Activated CD4-positive, alpha-beta T cell treated with anti-CD3 and anti-CD28 coated beads, Interleukin-2, amount 10 ng/mL, durations not matched to agents 7 days and 5 days (primary cell): ENCODE measurements at places on chromosomes 6 and 20. TPM values are rescaled to one million over a fixed set of nuclear protein-coding genes. Genes with fewer than 3 reads are reported as not detected.

DNA sequence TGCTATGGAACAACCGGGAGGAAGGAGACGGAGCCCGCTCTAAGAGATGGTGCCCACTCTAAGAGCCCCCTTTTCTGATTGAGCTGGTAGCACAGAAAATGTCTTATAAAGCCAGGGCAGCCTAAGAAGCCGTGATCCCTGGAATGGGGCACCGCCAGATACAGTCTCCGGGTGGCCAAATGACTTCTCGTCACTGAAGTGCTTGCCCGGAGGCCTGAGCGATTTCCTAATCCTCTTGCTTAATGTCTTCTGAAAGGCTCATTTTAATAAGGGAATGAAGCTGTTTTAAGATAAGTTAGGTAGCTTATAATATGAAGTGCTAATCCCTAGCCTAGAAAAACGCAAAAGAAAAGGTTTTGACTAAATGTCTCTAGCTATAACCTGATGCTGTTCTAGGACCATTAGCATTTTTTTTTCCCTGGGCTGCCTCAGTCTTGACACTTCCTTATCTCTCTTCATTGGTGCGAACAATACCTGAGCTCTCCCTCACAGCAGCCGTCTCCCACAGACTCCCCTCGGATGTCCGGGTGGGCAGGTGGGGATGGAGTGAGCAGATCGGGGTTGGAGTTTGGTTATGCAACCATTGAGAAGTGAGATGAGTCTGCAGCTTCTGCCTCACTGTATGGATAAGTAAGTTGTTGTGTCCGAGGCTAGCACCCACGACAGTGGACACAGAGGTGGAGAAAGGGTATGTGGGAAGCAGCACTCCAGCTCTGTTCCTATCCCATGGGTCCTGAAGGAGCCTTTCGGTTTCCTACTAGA, 559.4 kb upstream of the AGPAT4 start:
- no peak for DNase-seq

DNA sequence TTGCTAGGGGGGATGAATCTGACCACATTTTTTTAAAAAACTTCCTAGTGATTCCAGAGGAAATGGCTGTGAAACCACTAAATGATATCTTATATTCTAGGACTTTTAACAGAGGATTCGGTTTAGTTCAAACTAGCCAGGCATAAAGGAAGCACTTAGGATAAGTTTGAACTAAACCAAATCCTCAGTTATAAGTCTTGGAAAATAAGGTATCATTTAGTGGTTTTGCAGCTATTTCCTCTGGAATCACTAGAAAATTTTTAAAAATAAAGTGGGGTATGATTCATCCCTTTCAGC, 327.9 kb upstream of the QKI start:
- DNase-seq: no peak

DNA sequence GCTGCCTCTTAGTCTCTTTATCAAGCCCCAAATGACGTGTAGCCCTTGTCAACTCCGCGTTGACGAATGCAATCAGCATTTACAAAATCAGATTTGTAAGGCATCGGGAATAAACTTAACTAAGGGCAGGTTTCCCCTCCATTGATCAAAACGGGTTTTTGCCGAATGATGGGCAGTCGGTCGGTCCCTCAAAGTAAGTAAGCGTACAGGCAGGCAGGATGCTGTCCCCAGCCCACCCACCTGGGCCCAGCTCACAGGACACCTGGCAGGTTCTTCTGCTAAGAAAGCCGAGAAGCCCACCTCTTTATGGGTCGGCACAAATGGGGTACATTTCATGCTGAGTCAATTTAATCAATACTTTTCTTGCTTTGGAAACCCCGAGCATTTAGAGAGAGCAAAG, 22.0 kb upstream of the MAFB start:
- DNase-seq: no peak

GRCh38 chr6:158757753-158758090, 61.4 kb downstream of the EZR start:
- DNase-seq: no peak

The HTR1E gene
- not detected for total RNA-seq

The DNAJC5 gene
- 58.7 TPM for total RNA-seq

The PSMA7 gene
- total RNA-seq: 250 TPM

The C20orf202 gene
- total RNA-seq: not detected

The GDAP1L1 gene
- not detected for total RNA-seq
